ENCODE measurements at places on chromosomes 16 and 17.

DNA sequence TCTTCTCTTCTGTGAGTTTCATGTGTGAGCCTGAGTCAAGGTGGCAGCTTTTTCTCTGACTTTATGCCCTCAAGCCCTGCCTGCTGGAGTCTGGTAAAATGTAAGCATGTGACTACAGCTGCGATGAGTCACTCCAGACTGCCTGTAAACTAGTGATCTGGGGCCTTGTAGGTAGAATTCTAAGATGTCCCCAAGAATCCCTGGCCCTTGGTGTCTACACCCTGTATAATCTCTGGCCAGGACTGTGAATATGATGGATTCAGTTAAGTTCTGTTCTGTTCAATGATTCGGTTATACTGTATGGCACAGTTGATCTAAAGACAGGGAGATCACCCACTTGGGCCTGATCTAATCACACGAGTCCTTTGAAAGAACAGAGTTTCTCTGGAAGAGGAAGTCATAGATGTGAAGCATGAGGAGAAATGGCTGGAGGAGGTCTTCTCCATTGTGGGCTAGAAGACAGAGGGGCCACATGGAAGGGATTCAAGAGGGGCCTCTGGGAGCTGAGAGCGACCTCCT, 29.8 kb downstream of the PRSS54 start:
- DNase-seq: no peak

DNA sequence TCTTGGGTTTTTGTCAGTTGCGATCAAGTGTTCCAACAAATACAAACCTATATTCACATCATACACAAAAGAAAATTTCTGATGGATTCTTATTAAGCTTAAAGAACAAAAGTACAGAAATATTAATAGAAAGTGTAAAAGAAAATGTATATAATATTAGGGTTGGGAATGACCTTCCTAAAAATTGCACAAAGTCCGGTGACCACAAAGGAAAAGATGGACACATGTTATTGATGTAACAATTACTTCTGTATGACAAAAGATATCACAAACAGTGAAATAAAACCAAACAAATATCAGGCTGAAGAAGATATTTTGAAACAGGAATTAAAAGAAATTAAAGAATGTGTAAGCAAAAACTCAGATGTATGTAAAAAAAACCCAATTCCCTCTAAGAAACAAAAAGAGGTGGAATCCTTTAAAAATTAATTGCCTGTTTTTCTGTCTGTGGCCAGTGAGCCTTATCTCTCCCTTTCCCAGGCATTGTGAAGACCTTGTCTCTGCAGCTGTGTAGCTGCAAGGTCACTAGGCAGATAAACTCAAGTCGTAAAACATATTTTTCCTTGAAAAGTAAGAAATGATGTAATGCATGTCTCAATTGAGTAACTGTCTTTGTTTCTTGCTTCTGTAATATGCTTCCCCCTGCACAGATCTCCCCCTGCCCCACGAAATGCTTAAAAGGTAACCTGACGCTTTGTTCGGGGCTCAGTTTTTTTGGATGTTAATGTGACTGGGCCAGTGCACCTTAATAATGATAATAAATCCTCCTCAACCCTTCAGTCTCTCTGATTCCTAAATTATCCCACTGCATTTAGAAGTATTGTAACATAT, 2.8 kb downstream of the ST6GALNAC1 start:
- no peak for DNase-seq

DNA sequence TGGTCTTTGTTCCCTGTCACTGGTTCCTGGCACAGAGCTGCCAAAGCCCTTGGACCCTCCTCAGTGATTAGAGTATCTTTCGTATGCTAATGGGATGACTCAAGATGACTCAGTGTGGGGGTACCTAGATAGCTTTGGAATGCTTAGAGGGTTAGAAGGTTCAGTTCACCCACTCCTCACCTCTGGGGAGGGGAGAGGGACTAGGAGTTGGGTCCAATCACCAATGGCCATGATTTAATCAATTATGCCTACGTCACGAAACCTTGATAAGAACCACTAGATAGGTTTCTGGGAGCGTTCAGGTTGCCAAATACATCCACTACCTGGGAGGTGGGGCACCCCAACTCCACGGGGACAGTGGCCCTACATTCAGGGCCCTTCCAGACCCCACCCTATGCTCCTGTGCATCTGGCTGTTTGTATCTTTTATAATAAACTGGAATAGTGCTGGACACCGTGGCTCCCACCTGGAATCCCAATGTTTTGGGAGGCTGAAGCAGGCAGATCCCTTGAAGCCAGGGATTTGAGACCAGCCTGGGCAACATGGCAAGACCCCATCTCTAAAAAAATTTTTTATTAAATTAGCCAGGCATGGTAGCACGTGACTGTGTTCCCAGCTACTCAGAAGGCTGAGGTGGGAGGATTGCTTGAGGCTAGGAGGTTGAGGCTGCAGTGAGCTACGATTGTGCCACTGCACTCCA, 29.2 kb upstream of the LITAF start:
- no peak for DNase-seq

GRCh38 chr16:23711785-23712184, 1.2 kb downstream of the ERN2 start:
- DNase-seq: no peak

DNA sequence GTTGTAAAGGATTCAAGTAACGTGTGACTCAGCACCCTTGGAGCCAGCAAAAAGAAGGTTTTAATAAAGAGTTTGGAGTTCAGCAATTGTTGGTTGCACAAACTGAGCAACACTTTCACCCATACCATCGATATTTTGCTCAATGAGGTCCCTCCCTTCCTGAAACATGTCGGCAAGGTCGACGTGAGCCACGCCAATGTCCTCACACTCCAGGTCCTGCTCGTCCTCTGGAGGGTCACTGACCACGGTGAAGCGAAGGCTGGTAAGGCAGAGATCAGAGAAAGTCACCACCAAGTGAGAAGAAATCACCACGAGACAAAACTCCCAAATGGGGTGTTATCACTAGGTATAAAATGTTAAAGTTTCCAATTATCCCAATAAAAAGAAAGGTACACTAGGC, 98.3 kb downstream of the RPGRIP1L start:
- no peak for DNase-seq

GRCh38 chr16:9316615-9317014, 225.2 kb downstream of the HAPSTR1 start:
- no peak for DNase-seq

DNA sequence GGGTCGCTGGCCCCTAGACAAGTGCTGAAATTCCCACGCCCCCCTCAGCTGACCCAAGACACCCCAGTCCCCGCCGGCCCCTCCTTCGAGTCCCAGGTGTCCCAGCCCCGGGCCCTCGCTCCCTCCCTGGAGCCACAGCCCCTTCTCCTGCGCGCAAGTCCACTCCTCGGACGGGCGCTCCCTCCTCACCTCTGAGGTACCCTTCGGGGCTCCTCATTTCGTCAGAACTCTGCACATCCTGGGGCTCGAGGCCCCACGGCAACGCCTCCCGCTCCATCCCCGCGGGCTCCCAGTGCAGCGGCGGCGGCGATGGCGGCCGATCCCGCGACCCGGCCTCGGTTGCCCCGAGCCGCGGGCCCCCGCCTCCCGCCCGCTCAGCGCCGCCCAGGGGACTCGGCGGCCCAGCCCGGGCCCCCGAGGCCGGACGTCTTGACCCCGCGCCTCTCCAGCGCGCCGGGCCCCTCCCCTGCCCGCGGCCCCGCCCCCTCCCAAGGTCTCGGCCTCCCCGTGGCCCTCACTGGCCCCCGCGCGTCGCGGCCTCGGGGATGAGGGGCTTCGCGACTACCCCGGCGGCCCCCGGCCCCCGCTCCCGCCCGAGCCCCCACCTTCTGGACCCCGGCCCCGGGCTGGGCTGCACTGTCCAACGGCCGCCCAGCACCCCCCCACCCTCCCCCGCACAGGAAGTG, at the start of gene ZNF768:
Gene ZNF768, minus strand, starts transcription at position 430 of the 686 bp plus-strand sequence. Its CDS starts 153 bp downstream, at position 277.
- DNase-seq: peak; percentile 34

- DNase-seq: no peak
These were observed 18.4 kb downstream of the CYB5D2 start for GRCh38 chr17:4161192-4161966.

- no peak for DNase-seq
These were observed 5.9 kb downstream of the TEX2 start for GRCh38 chr17:64256913-64257807.

- no peak for DNase-seq
These were observed 2.2 kb downstream of the JUP start for GRCh38 chr17:41784207-41784744.

GRCh38 chr16:86982912-86983311, 334.3 kb downstream of the C16orf95 start:
- DNase-seq: no peak

GRCh38 chr16:28130099-28131088, 66.9 kb upstream of the GSG1L start:
- DNase-seq: no peak

DNA sequence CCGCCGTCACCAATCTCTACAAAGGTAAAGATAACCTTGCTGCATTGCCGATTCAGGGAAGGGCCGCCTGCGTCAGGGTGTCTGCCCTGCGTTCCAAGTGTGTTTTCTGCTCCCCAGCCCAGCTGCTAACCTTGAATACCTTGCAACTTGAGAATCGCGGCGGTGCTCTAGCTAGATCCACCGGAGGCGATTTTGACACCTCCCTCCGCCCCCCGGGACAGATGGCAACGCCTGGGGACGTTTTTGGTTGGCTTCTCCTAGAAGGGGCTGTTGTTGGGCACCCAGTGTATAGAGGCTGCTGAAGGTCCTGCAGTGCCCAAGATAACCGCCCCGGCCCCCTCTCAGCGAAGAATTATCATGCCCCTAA, 1.5 kb downstream of the HAPSTR1 start:
- DNase-seq: peak; percentile 57

DNA sequence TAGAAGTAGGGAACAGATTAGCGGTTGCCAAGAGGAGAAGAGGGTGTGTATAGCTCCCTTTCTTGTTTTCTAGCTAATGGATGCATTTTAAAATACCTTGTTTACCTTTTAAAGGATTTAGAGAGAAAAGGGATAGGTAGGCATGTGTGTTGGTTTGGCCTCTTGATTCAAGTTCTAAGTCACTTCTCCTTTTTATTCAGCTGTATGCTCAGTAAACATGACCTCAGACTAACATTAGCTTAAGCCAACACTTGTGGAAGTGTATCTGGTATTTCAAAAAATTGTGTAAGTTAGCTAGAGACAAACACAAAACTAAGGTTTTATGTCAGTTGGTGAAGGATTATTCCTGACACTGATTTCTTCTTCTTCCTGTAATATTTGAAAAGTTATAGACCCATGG, 204.1 kb upstream of the NOG start:
- no peak for DNase-seq
